Left cardiac atrium (tissue), 4 donors: ENCODE measurements at places on chromosomes 5 and 9. TPM values are rescaled to one million over a fixed set of nuclear protein-coding genes. Genes with fewer than 3 reads are reported as not detected.

DNA sequence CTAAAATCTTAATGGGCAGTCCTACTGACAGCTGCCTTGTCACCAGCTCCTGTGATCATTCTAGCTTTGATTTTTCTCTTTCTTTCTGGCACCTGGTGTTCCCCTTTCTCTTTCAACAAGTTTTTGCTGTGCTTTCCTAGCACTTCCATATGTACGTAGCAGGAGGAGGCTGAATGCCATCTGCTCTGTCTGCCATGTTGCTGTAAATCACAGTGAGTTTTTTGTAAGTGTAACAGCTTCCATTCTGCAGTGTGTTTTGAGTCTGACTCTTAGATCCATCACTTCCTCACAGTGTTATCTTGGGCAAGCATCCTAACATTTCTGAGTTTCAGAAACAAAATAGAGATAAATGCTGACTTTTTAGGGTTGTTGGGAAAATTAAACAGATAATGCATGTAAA, 247.9 kb downstream of the DOCK8 start:
- DNase-seq, result no peak

DNA sequence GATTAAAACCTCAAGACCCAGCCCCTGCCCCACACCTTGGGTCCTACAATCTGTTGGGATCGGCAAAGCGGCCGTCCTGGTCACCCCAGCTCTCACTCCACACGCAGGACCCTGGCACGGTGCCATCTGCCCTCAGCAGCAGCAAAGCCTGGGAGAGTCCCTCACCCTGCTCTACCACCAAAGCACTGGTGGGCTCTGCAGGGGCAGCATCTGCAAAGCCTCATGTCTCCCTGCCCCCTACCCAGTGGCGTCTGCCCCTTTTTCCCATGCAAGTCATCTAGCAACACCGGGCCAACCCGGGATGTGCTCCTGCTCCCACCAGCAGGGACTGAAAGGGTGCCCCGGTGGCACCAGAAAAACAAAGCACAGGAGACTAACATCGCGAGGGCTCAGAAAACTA, 19.6 kb upstream of the CNOT6 start:
- DNase-seq, result no peak

DNA sequence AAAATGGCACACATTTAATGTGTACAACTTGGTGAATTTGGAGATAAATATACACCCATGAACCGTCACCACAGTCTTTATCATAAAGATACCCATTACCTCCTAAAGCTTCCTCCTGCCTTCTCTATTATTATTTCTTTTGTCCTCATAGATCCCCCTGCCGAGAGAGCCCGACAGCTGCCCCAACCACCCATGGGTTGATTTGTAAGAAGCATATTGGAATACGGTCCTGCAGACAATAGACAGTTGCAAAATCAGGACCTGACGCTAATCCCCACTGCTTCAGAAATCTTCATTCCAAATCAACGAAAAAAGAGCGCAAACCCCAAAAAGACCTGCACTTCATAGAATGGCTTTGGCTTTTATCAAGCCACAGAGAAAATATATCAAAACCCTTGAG, 697.5 kb downstream of the SEMA5A start:
- no peak for DNase-seq

Gene GDA
- total RNA-seq, result 0.50 TPM

DNA sequence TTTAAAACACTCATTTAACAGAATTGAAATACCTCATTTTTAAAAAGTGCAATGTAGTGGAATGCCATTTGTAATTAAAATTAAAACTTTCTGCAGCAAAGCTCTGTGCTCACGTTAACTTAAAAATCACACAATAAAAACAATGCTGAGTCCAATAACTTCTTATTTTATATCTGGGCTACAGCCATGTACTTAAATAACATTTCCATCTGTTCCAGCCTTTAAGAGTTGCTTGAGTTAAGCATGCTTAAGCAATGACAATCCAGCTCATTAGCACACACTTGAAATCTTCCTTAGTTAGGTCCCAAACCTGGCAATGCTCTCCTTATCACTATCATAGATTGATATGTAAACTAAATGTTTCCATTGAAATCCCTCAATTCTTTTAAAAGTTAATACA, 132.3 kb upstream of the CDH12 start:
- no peak for DNase-seq

Gene FOXD4L6
- total RNA-seq, result 0.15 TPM

Gene C9orf72
- 12.8 TPM for total RNA-seq

GRCh38 chr5:35319333-35320002, 89.2 kb upstream of the PRLR start:
- DNase-seq, result peak; percentile 63

Gene CTNND2
- total RNA-seq, result 11.6 TPM

Gene UCK1
- total RNA-seq, result 23.3 TPM

DNA sequence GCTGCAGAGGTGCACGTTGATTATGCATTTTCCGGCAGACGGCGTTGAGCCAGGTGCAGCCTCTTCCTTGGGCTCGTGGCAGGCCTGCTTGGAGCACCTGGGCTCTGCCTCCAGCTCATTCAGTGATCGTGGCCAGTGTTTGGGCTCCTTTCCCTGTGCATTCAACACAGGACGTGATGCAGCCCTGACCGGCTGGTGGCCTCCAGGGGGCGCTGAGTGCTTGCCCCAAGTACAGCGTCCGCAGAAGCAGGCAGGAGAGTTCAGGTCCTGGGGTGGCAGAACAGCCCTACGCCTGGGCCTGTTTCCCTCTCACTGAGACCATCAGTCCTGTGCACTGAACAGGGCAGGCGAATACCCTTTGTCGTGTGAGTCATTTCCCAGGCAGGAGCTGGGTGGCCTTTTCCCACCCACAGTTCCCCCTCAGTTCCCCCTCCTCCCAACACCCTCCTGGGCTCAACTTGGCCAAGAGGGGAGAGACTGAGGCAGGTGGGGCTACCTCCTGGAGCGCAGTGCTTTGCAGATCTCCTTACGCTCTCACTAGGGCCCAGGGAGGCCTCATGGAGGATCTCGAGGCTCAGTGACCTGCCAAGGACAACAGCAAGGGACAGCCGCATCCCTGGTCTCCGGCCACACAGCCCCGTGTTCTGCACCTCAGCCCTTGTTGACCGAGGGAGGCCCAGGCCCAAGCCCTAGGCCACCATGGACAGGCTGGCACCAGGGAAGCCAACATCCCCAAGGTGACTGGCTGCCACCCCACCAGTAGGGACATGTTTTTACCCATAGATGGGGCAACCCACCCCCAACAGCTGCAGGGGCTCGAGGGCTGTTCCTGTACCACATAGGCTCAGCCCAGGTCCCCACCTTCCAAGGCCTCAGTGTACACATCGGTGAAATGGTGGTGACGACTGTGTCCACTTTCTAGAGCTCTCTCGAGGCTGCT, 52.9 kb downstream of the LRSAM1 start:
- DNase-seq, result peak; percentile 88

GRCh38 chr9:121945281-121945680, 147.8 kb downstream of the TTLL11 start:
- DNase-seq, result no peak

Gene ADAMTSL1
- 3.8 TPM for total RNA-seq

DNA sequence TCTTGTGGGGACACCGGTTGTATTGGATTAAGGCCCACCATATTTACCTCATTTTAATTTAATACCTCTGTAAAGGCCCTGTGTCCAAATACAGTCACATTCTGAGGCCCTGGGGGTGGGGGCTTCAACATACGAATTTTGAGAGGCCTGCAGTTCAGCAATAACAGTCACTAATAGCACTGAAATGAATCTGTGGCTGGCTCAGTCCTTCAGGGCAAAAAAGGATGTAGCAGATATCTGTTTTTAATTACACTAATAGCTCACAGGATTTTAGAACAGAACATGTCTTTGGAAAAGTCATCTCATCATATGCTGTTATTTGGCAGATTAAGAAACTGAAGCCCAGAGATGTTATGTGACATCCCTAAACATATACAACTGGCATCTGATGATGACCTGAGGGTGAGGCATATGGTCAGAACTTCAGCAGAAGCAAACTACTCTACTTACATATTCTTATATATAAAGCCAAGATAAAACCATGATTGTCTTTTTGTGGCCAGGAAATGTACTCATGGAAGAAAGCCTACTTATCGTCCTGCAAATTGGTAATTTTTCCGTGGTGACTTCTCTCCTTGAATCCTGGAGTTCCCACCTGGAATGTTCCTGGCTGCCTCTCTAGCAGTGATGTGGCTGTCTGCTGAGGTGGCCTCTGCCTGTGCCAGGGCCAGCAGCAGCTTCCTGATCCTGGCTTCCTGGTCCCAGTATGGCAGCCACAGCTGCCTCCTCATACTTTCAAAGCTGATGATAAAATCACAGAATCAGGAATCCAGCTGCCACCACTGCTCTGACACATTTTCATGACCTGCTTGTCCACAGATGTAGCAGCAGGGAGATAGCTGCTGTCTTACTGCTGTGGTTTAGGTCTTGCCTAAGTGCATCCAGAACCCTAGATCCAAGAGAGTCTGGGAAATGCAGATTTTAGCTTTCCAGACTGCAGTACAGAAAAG, 72.1 kb upstream of the ANKRD55 start:
- DNase-seq, result no peak

- no peak for DNase-seq
Observed at GRCh38 chr5:65047948-65048690, 279.4 kb downstream of the CWC27 start.

DNA sequence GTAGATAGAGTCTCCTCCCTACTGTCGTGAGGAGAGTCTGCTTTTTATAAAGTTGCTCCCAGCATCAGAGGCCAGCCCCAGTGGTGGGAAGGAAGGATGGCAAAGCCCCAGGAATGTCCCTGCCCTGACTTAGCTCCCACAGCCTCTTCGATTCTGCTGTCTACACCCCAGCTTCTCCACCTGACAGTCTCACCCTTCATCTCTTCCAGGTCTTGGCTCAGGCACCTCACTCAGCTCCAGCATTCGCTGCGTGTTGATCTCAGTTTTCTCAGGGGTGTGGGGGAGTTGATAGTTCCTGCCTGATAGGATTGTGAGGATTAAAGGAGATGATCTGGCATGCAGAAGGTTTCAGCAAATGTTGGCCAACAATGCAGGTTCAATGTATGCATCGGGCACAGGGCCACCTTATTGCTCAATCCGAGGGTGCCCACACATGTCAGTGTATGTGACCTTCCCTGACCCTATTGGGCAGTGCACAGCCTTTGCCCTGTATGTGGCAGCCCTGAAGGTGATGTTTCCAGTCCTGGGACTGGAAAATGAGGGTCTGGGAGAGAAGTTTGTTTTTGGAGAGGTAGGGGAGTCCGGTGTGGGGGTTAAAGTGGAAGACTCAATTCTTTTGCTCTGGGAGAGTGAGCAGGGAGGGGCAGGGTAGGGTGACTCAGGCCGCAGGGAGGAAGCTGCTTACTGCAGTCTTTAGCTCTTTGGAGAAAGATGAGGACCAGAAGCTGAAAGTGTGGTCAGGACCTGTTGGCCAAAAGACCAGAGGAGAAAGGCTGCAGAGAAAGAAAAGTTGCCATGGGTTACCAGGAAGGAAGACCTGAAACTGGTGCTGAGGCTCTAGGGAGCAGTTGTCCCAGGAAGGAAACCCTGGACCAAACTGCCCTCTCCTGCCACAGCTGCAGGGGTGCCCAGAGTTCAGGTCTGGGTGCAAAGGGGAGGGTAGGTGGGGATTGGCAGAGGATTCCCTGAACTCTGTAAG, 153.2 kb downstream of the MACROH2A1 start:
- DNase-seq, result no peak

Gene HAVCR1
- total RNA-seq, result 0.21 TPM

Gene PCAT7
- total RNA-seq, result not detected

Gene PDGFRB
- total RNA-seq, result 62.9 TPM

- no peak for DNase-seq
Observed at GRCh38 chr9:90969021-90969675, 167.5 kb downstream of the SYK start.

- DNase-seq, result no peak
Observed at GRCh38 chr9:38619556-38620447, 594 bp downstream of the ANKRD18A start.
